ENCODE measurements at places on chromosomes 1 and 21.

DNA sequence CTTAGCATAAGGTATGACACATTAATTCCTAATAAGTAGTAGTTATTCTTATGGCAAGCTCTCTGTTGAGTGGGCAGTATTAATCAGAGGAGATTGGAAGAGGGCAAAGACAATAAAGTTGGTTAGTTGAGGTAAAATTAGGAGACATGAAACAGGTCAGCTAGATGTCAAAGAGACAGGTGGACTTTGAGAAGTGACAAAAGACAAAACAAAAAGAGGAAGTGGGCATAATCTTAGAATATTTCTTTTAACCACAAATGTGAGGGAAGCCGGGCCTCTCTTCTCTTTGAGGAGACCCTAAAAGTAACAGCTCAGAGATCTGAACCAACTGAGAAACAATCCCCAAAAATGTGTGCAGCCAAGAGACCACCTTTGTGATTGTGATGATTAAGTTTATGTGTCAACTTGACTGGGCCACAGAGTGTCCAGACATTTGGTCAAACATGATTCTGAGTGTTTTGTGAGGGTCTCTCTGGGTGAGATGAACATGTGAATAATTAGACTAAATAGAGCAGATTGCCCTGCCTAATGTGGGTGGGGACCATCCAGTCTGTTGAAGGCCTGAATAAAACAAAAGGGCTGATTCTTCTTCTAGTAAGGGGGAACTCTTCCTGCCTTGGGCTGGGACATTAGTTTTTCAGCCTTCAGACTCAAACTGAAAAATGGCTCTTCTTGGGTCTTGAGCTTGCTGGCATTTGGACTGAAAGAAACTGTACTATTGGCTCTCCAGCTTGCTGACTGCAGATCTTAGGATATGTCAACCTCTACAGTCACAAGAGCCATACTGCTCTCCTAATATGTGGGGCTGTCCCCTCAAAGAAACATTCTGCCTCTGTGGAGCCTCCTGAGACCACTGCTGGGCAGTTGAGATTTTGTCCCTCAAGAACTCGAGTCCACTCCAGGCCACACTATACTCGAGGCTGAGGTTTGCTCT is 40.0 kb downstream of the FCRL5 start:
- DNase-seq, result no peak

DNA sequence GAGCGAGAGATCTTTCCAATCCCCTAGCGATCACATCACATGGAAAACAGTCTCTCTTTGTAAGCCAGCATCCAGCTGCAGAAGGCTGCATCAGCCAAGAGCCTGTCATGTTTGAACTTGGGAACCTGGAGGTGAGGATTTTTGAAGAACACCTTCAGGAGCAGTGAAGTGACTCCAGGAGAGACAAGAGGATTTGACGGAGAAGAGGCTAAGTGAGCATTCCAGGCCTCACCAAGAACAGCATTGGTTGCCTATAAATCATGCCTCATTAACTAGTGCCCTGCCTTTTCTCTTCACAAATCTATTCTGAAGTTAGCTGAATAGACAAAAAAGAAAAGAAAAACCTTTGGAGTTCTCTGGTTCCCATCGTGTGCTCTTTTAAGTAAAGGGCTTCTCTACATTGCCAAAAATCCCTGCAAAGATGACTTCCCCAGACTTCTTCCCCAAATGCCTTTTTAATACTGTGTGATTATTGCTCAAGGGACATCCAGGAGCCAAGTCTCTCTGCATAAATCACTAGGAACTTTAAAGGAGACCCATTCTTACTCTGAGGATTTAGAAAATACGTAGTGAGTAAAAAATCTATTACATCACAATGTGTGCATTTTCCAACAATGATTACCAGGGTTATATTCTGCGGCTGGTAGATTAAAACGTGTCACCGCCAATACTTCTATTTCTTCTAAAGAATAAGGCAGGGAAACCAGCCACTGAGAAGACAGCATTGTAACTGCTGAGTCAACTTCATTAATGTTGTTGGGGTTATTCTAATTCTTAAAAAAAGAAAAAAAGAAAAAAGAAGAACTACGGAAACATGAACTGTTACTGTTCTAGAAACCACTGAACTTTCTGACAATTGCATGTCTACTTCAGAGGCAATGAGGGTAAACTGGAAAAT is 95.2 kb downstream of the KIF14 start:
- DNase-seq, result no peak

DNA sequence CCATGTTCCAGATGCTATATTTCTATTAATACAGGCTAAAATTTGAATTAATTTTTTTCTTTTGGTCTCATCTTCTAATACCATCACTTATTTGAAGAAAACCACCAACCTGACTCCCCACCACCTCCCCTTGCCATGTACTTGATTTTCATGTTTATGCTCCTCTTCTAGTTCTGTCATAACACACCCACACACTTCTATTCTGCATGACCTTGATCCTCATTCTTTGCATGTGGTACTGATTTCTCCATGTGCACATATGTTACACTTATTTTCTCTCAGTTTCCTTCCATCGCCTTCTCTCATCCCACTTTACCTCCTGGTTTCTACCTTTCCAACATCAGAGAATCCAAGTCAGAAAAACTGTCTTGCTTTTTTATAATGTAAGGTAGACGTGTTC is 78.9 kb upstream of the ARID1A start:
- DNase-seq, result no peak

- no peak for DNase-seq
These were observed 94.5 kb upstream of the ARTN start for GRCh38 chr1:43839056-43839455.

GRCh38 chr1:26530895-26531598 is 1.5 kb downstream of the RPS6KA1 start:
- no peak for DNase-seq

- no peak for DNase-seq
These were observed 34.0 kb downstream of the ST6GALNAC5 start for GRCh38 chr1:76901158-76901767.

DNA sequence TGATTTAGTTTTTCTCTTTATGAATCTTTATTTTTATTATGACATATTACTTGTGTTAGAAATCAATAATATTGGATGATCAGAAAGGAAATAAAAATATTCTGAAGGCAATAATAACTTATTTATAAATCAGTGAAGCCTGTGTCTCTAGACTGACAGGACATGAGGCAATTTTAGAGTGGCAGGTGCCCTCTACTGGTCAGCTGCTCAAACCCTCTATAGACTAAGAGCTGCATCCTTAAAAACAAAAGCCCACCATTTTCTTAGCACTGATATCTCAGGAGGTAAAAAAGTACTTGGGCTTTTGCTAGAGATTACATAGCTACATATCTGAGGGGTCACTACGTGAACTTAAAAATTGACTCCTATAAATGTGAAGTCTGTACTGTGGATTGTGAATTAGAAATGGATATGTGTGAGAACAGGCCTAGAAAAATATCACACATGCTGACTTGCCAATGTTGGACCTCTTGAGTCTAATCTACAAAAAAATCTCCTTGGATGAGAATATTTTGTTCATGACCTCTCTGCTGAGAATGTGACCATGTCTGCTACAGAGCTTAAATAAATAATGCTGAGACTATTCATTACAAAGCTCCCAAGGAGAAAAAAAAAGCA is 597.9 kb upstream of the ADAMTS5 start:
- no peak for DNase-seq
